ENCODE measurements at places on chromosomes 1 and 21.

DNA sequence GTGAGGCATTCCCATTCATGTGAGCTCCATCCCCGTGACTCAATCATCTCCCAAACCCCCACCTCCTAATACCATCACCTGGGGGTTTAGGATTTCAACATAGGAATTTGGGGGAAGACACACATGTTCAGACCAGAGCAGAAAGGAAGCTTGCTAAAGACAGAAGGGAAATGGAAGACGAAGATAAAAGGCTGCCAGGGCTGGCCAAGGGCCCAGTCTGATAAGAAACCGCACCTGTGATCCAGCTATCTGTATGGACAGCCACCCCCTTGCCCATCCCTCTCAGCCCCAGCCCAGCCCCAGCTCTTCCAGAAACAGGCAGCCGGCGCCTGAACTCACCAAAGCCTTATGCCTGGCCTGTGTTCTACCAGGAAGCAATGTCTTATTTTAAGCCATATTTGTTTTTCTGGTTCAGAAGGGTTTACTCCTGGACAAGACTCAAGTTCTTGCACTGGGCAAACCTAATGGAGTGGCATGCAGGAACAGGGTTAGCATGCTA, 198.4 kb upstream of the VAMP3 start:
- H3K4me3 ChIP-seq, result no peak overlapping the region
- H3K36me3 ChIP-seq, result no peaks in the 10 kb centered on the region
- DNase-seq, result no peak

- H3K36me3 ChIP-seq, result no peaks in the 10 kb centered on the region
- peak overlapping the region; percentile 99 for H3K27ac ChIP-seq
- peak overlapping the region; percentile 74 for H3K4me3 ChIP-seq
Measured at GRCh38 chr1:8879464-8879921, 1.0 kb upstream of the ENO1 start.

DNA sequence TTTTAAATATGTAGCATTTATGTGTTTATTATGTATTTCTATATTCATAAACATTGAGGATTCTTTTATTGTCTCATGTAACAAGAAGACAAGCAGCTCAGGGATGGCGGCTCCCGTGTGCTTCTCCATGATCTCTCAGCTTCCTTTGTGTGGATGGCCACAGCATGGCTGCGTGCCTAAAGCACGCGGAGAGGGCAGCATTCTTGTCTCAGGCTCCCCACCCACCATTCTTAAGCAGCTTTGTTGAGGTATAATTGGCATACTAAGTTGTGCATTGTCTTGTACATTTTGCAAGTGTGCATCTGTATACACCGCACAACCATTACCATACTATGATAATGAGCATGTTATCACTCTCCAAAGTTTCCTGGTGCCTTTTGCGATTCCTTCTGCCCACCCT, 81.6 kb downstream of the CAMTA1 start:
- no peak overlapping the region for H3K4me3 ChIP-seq
- H3K27ac ChIP-seq, result no peak overlapping the region
- no peaks in the 10 kb centered on the region for H3K27me3 ChIP-seq
- no peaks in the 10 kb centered on the region for H3K36me3 ChIP-seq
- no peak for DNase-seq

GRCh38 chr1:24374891-24375786, 38.4 kb downstream of the STPG1 start:
- H3K36me3 ChIP-seq, result no peaks in the 10 kb centered on the region
- no peaks in the 10 kb centered on the region for H3K27me3 ChIP-seq
- H3K27ac ChIP-seq, result no peak overlapping the region
- no peak overlapping the region for H3K4me3 ChIP-seq
- no peak for DNase-seq

- H3K27me3 ChIP-seq, result no peaks in the 10 kb centered on the region
- no peaks in the 10 kb centered on the region for H3K4me1 ChIP-seq
Measured at GRCh38 chr1:77739235-77739634, 20.4 kb downstream of the USP33 start.

GRCh38 chr21:42356046-42356445, 5.3 kb upstream of the TFF2 start:
- no peak overlapping the region for H3K27ac ChIP-seq
- no peak overlapping the region for H3K4me3 ChIP-seq
- no peak for DNase-seq
- H3K27me3 ChIP-seq, result no peaks in the 10 kb centered on the region
- H3K4me1 ChIP-seq, result no peaks in the 10 kb centered on the region

DNA sequence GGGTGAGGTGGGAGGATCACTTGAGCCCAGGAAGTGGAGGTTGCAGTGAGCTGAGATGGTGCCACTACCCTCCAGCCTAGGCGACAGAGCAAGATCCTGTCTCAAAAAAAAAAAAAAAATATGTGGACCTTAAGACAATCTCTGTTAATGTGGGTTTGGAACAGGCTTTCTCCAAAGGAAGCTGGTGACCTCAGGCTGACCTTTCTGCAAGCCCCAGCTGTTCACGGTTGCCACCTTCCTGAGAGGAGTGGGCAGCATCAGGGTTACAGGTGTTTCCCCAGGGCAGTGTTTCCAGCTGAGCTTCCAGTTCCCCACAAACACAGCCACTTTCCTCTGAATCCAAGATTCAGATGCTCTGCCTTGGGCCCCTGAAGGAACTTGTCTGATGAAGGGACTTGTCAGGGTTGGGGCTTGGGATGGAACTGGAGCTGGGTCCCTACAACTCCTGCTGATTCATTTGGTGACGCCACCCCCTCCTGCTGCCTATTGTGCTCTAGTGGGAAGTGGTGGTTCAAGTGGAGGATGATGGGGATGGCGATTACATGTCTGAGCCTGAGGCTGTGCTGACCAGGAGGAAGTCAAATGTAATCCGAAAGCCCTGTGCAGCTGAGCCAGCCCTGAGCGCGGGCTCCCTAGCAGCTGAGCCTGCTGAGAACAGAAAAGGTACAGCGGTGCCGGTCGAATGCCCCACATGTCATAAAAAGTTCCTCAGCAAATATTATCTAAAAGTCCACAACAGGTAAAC, 1.9 kb downstream of the ZBTB48 start:
- no peak overlapping the region for H3K27ac ChIP-seq
- H3K4me1 ChIP-seq, result peaks cover 13% of the 10 kb centered on the region
- H3K27me3 ChIP-seq, result no peaks in the 10 kb centered on the region
- no peak for DNase-seq
- H3K36me3 ChIP-seq, result no peaks in the 10 kb centered on the region

DNA sequence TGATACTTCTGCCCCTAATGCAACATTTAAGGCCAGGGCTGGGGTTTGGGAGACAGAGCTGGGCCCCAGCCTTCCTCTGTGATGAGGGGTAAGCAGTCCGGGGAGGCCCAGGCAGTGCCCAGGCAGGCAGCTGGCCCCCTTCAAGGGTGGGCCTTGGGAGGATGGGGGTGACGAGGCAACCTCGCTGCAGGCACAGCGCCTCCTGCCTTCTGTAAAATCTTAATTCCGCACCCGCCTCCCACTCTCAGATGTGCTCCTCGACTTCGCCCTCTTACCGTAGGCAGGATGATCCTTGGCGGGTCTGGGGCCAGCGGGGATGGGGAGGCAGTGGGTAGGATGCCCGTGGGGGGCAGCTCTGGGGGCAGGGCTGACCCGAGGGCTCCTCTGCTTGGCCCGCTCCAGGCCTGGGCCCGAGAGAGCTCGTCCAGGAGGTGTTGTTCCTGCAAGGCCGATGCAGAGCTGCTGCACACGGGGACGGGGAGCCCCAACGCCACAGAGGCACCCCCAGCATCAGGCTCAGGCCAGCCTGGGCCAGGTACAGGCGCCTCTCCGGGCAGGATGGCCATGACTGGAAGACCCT, 9.1 kb downstream of the C21orf58 start:
- peaks cover 3% of the 10 kb centered on the region for H3K36me3 ChIP-seq
- no peak overlapping the region for H3K27ac ChIP-seq
- DNase-seq, result no peak
- H3K4me1 ChIP-seq, result no peaks in the 10 kb centered on the region

- no peak overlapping the region for H3K4me3 ChIP-seq
- DNase-seq, result no peak
- no peaks in the 10 kb centered on the region for H3K36me3 ChIP-seq
- no peak overlapping the region for H3K27ac ChIP-seq
Measured at GRCh38 chr1:17892225-17892624, 137.1 kb downstream of the ACTL8 start.

- H3K4me3 ChIP-seq, result no peak overlapping the region
- no peaks in the 10 kb centered on the region for H3K27me3 ChIP-seq
- H3K27ac ChIP-seq, result peak overlapping the region; percentile 52
Measured at GRCh38 chr1:45843474-45843905, 40.1 kb downstream of the MAST2 start.

- DNase-seq, result no peak
- H3K27me3 ChIP-seq, result peaks cover 6% of the 10 kb centered on the region
- H3K4me3 ChIP-seq, result no peak overlapping the region
- H3K36me3 ChIP-seq, result no peaks in the 10 kb centered on the region
Measured at GRCh38 chr1:25653558-25653957, 37.0 kb downstream of the MAN1C1 start.

- H3K36me3 ChIP-seq, result no peaks in the 10 kb centered on the region
- no peak overlapping the region for H3K4me3 ChIP-seq
- H3K27ac ChIP-seq, result no peak overlapping the region
- peaks cover under 1% of the 10 kb centered on the region for H3K27me3 ChIP-seq
- no peaks in the 10 kb centered on the region for H3K4me1 ChIP-seq
Measured at GRCh38 chr1:17112496-17113236, 6.6 kb downstream of the PADI2 start.

DNA sequence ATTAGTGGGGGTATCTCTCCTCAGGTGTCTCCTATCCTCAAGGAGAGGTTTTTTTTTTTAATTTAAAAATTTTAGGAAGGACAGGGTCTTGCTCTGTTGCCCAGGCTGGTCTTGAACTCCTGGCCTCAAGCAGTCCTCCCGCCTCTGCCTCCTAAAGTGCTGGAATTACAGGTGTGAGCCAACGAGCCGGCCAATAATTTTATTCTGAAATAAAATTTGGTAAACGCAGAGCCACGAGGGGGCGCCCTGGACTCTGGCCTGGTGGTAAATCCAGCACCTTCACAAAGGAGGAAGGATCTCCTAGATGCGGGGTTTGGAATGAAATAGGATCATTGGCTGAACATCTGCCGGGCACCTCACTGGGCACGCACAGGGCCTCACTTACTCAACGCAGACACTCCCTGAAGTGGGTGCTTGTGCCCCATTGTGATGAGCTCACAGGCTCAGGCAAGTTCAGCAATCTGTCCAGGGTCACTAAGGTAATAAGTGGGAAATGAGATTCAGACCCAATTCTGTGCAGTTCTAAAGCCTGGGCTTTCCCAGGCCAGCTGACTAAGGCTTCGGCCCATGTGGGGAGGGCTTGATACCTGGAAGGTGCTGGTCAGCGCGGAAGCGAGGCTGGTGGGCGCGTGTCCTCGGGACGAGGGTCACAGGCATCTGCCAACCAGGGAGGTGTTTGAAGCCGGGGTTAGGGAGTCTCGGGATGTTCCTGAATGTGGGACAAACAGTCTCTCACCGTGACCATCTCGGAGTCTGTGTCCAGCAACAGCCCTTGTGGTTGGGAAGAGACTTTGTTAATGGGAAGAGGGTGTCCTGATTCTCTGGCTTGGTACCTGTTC, 32.7 kb upstream of the ETV3 start:
- H3K4me3 ChIP-seq, result no peak overlapping the region
- no peaks in the 10 kb centered on the region for H3K36me3 ChIP-seq
- H3K27ac ChIP-seq, result no peak overlapping the region
- no peaks in the 10 kb centered on the region for H3K27me3 ChIP-seq

GRCh38 chr1:93461236-93461635, 13.3 kb downstream of the FNBP1L start:
- no peak for DNase-seq
- H3K27ac ChIP-seq, result no peak overlapping the region
- H3K27me3 ChIP-seq, result no peaks in the 10 kb centered on the region
- H3K4me1 ChIP-seq, result no peaks in the 10 kb centered on the region

GRCh38 chr1:220878191-220879075, 810 bp upstream of the HLX start:
- H3K27ac ChIP-seq, result no peak overlapping the region
- H3K4me3 ChIP-seq, result peak overlapping the region; percentile 68
- peaks cover 17% of the 10 kb centered on the region for H3K27me3 ChIP-seq
- DNase-seq, result no peak
- no peaks in the 10 kb centered on the region for H3K36me3 ChIP-seq

DNA sequence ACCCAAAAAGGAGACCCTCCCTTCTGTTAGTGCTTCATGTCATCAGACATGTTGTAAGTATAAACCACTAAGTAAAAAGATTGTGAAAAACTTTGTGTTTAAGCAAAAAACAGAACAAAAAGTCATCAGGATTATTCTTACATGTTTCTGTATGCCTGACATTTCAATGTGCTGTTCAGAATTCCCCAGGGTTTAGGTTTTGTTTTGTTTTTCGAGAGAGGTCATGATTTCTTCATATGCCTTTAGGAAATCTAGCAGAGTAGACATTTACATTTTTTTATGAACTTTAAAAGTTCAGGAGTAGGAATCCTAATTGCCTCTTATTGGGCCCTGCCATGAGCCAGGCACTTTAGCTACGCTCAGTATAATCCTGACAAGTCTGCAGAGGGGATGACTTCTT, 85.3 kb downstream of the VPS13D start:
- H3K27ac ChIP-seq, result no peak overlapping the region
- no peaks in the 10 kb centered on the region for H3K4me1 ChIP-seq
- H3K27me3 ChIP-seq, result no peaks in the 10 kb centered on the region

DNA sequence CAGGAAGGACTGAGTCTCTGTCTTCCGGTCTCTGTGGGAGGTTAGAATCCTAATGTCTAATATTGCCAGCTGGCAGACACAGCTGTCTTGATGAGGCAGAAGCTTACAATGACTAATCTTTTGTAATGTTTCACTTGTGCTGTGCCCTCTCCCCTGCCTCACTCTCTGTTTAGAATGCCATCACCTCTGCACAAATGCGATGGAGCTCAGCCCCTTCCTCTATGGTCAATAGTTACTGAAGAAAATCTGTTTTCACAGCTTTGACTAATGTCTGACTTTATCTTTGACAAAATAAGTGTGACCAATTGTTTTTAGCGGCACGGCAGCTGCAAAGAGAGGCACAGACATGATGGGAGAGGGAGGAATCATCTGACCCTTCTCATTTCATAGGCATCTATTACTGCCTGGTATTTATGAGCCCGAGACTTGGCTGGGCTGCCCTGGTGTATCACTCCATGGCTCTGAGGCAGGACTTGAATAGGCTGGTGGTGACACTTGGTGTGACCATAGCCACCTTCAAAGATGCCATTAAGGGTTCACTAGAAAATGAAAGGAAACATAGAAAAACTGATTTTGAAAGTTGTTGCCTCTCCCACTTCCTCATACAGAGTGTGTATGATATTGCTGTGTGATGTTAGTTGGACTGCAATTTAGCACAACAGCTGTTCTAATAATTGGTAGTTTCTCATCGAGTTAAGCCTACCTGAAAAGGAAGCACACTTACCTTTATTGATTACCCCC, 163.2 kb upstream of the NBPF11 start:
- peak; percentile 38 for DNase-seq
- no peaks in the 10 kb centered on the region for H3K27me3 ChIP-seq
- H3K4me3 ChIP-seq, result no peak overlapping the region
- no peaks in the 10 kb centered on the region for H3K36me3 ChIP-seq
